ENCODE measurements at places on chromosomes 7 and 10.
A peak's percentile ranks its signal among the peaks of the same experiment; 100 is the strongest.

GRCh38 chr7:29281782-29282541 is 87.4 kb downstream of the CHN2 start:
- DNase-seq, result peak; percentile 35

GRCh38 chr7:108088729-108089128 is 41.4 kb downstream of the LAMB4 start:
- no peak for DNase-seq

DNA sequence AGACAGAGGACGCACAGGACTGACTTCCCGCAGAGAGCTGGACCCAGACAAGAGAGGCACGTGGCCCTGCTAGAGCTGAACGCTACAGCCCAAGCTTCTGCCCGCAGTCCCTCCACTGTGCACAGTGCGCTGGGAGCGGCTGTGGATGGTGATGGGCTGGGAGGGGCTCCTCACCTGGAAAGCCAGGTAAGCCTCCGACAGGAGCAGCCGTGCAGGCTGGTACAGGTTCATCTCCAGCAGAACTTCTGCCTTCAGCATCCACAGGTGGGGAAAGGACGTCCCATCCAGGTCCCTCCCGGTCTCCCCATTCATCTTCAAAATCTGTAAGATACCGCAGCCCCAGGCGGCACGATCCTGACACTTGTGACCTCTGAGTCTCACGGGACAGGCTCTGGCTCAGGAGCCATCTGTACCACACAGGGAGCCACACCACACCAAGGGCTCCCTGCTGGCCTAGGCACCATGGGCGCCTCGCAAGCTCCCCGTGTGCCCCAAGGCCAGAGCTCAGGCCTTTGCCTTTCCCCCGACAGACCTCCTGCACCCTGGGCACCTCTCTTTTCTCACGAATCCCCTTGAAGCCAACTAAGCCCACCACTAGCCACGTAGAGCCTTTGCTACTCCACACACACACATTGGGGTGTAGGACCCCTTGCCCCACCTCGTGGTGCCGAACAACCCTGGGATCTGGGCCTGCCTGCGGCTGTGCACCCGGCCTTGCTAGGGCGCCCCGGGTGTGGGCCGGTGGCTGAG is 76.3 kb downstream of the CFAP46 start:
- DNase-seq, result no peak

- DNase-seq, result no peak
Observed at GRCh38 chr10:52814506-52814905, 41.9 kb upstream of the MBL2 start.

DNA sequence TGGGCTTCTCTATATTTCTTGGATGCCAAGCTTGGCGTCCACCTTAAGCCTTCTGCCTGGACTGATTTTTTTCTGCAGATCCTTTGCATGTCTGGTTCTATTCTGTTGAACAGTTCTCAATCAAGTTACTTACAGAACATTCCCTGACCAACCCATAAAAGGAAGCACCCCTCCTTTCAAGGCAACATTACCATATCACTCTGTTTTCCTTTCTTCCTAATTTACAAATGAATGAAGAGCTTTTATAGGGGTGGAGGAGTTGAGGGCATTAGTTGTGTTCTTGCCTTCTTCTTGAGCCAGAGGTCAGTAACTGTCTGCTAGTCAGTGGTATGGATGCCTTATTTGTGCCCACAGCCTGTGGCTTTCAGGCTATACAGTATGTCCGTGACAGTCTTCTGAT is 361.0 kb downstream of the PHTF2 start:
- DNase-seq, result no peak

DNA sequence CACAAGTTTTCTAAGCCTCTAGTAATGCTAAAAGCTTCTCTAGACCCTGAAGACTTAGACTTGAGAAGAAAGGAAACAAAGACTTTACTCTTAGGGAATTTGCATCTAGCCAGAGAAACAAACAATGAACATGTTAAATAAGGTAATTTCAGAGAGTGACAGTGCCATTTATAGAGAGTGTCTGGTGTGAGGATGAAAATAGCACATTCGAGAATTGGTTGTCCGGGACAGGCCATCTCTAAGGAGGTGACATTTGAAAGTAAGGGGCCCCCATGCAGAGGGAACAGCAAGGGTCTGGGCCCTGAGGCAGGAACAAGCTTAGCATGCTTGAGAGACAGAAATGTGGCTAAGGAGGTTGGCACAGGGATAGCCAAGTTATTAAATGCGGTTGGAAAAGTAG is 48.1 kb downstream of the ADAM22 start:
- no peak for DNase-seq

GRCh38 chr10:5573968-5574641 is 49.3 kb downstream of the CALML3 start:
- DNase-seq, result no peak

DNA sequence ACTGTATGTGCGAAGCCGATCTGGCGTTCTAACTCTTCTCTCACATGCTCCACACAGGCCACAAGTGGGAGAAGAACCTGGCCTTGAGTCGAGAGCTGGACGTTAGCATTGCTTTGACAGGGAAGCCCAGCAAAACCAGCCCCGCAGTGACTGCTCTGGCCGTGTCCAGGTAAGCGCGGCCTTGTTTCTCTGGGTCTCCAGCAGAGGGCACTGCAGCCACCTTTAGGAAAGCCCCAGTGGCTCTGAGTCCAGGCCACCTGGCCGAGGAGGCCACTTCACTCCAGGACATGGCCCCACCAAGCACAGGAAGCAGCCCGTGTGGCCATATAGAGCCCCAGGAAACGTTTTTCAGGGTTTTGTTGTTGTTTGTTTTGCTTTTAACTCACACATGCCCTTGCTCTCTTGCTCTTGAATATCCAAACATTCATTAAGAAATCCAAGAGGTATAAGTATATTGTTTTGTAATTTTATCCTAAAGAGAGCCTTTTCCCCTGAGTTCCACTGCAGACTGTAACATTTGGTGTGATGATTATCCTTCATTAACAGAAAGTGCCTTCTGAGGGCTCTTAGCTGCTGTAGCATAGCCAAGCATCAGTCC is 41.8 kb upstream of the LRRC18 start:
- DNase-seq, result peak; percentile 42

- DNase-seq, result no peak
Observed at GRCh38 chr7:96273716-96274115, 48.2 kb downstream of the SLC25A13 start.

GRCh38 chr10:5078547-5079180 is 15.6 kb upstream of the AKR1C3 start:
- no peak for DNase-seq

- no peak for DNase-seq
Observed at GRCh38 chr7:69735582-69735981, 137.3 kb downstream of the AUTS2 start.

- DNase-seq, result no peak
Observed at GRCh38 chr7:143375298-143376034, 5.7 kb upstream of the ZYX start.
